ENCODE measurements at places on chromosomes 7 and 10. TPM values are rescaled to one million over a fixed set of nuclear protein-coding genes. Genes with fewer than 3 reads are reported as not detected.
A peak's percentile ranks its signal among the peaks of the same experiment; 100 is the strongest.

DNA sequence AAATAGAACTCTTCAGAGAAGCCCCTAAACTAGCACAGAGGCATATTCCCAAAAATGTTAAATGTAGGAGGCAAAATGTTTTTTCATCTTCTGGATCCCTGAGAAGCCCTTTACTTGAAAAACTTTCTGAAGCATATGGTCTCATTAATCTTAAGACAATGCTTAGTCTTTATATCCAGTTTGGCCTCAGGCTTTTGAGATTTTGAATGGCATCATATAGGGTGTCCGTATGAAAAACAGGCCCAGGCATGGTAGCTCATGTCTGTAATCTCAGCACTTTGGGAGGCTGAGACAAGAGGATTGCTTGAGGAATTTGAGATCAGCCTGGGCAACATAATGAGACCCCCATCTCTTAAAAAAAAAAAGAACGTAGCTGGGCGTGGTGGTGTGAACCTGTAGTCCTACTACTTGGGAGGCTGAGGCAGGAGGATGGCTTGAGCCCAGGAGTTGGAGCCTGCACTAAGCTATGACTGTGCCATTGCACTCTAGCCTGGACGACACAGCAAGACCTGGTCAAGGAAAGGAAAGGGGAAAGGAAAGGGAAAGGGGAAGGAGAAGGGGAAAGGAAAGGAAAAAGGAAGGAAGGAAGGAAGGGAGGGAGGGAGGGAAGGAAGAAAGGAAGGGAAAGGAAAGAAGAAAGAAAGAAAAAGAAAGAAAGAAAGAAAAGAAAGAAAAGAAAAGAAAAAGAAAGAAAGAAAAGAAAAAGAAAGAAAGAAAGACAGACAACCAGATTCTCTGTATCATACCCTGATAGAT lies 119.4 kb downstream of the CDK6 start:
- no peak for DNase-seq

DNA sequence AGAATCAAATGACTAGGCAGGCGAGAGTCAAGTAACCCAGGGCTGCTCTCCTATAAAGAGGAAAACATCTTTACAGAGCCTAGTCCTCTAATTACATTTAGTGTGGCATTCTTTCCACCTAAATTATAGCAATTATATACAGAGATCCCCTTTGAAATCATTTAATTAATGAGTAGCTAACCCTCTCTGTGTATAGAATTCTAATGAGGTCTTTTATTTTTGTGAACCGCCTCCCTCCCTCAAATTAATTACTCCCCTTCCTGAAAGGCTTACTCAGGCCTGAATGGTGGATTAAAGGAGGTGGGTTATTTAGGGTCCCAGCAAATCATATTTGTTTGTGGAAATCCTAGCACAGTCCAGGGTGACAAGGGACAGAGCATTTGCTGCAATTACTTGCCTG lies 551.8 kb downstream of the SORCS3 start:
- DNase-seq: no peak

- DNase-seq: no peak
Observed at GRCh38 chr10:124006526-124006925, 86.9 kb downstream of the CHST15 start.

DNA sequence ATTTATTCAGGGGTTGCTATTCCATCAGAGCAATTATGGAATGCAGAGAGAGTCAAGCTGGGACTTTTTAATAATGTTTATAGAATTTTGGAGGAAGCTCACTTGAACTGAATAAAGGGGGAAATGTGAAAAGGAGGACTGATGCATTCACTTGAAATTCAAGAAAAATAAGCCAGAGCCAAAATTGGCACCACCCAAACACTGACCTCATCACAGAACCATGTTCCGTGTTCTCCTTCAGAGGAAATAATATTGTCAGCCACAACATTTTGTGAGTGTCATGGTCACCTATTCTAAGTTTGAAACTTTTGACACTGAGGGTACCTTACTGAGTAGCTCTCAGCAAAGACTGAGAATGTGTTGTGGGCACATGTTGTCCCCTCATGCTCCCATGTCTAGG lies 207.0 kb downstream of the ANK3 start:
- no peak for DNase-seq

Gene GPER1
- total RNA-seq: 3.0 TPM

Gene GIMAP5
- 0.54 TPM for total RNA-seq

- DNase-seq: no peak
Observed at GRCh38 chr7:84720456-84721097, 466.3 kb downstream of the SEMA3D start.

Gene NEUROG3
- total RNA-seq: 0.38 TPM

Gene EVX1
- not detected for total RNA-seq

DNA sequence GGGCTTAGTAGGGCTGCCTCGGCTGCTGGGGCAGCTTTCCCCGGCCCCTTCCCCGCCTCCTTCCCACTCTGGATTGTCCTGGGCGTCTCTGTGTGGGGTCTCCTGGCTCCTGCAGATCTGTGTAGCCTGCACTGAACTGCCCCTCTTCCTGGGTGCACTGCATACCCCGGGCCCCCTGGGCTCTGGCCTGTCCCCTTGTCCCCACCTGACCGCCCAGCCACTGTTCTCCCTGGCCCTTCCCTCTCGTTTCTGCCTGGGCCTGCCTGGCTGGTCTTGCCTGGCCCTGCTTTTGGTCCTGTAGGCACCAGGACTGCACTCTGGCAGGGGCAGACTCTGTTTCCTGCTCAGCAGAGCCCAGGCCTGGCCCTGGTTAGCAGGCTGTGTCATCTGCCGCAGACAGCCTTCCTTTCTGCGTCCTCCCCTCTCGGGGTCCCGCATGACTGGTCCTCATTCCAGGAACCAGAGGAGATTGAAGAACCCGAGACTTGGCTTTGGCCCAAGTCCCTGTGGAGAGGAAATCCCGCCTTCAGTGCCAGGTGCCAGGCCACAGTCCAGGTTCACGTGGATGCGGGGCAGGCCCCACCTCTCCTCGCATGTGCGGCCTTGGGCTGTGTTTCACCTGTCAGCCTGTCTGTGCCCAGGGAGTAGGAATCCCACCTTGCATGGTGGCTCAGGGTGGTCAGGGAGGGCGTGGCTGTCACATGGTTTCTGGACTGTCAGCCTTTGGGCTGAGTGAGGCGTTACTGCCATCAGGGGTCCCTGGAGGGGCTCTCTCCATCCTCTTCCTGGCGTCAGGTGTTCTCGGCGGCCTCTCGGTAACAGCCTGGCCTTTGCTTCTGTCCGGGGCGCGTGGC lies 9.2 kb downstream of the INPP5A start:
- peak; percentile 55 for DNase-seq

GRCh38 chr7:38929460-38930171 lies 20.6 kb upstream of the VPS41 start:
- DNase-seq: no peak

GRCh38 chr10:70763567-70763966 lies 21.6 kb downstream of the TBATA start:
- no peak for DNase-seq

Gene GIMAP4
- 0.40 TPM for total RNA-seq

GRCh38 chr7:43290978-43291377 lies 178.5 kb downstream of the HECW1 start:
- no peak for DNase-seq

- no peak for DNase-seq
Observed at GRCh38 chr10:74190494-74190893, 39.5 kb downstream of the ADK start.

DNA sequence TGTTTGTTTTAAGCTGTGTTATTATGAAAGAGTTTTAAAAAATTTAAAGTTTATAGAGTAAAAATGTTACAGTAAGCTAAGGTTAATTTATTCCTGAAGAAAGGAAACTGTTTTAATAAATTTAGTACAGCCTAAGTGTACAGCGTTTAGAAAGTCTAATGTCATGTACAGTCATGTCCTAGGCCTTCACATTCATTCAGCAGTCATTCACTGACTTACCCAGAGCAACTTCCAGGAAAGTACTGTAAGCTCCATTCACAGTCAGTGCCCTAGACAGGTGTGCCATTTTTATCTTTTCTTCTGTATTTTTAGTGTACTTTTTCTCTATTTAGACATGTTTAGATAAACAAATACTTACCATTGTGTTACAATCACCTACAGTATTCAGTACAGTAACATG lies 126.8 kb downstream of the TPK1 start:
- DNase-seq: no peak

Gene ABCB4
- 17.5 TPM for total RNA-seq

Gene PHYHIPL
- total RNA-seq: not detected

- no peak for DNase-seq
Observed at GRCh38 chr7:38907066-38907465, 1.9 kb downstream of the VPS41 start.

All from activated B cell treated with CpG ODN at 0.5 μM for 24 hours (primary cell).